ENCODE measurements at places on chromosomes 1 and 21.
A peak's percentile ranks its signal among the peaks of the same experiment; 100 is the strongest.

- H3K4me3 ChIP-seq = no peak overlapping the region
- H3K27me3 ChIP-seq = no peaks in the 10 kb centered on the region
- H3K4me1 ChIP-seq = no peaks in the 10 kb centered on the region
- no peaks in the 10 kb centered on the region for H3K36me3 ChIP-seq
- H3K27ac ChIP-seq = no peak overlapping the region
Measured at GRCh38 chr1:218573925-218574324, 228.8 kb downstream of the TGFB2 start.

GRCh38 chr1:153796786-153797659 is 21.8 kb downstream of the SLC27A3 start:
- H3K4me1 ChIP-seq = no peaks in the 10 kb centered on the region
- H3K4me3 ChIP-seq = no peak overlapping the region
- H3K27ac ChIP-seq = no peak overlapping the region
- DNase-seq = peak; percentile 82
- no peaks in the 10 kb centered on the region for H3K36me3 ChIP-seq

- no peaks in the 10 kb centered on the region for H3K36me3 ChIP-seq
- H3K4me3 ChIP-seq = no peak overlapping the region
- no peak for DNase-seq
- no peaks in the 10 kb centered on the region for H3K4me1 ChIP-seq
- peaks cover 2% of the 10 kb centered on the region for H3K27me3 ChIP-seq
- no peak overlapping the region for H3K27ac ChIP-seq
Measured at GRCh38 chr1:63731117-63732043, 42.4 kb upstream of the ROR1 start.

DNA sequence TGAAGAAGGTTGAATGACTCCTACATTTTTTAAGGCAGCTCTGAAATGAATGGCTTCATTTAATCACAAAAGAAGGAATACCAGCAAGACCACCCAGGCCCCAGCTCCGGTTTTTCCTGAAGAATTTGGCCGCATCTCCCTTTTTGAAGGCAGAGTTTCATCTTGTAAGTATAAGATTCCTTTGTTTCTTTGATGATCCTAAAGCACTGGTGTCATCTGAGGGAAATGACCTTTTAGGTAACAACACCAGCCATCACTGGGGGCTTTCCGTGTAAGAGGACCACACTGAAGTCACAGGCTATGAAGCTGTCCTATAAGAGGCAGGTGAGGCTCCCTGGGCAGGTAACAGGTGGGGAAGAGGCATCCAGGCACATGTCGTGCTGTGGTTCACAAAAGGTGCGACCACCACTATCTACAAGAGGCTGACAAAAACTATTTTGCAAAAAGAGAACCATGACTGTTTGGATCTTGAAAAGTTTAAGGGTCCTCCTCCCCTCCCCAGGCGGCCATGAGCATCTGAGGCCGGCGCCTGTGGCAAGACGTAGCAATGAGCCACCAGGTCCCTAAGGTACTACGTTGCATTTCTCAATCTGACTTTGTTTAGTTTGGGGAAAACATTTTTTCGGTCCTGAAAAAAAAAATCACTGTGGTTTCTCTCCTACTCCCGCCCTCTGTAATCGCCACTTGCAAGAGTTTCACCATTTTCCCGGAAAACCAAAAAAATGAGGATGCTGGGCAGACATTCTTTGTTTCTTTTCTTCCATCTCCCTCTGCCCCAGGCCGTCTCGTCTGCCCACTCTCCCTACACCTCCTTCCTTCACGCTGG is 46.3 kb upstream of the IRF2BP2 start:
- no peak overlapping the region for H3K4me3 ChIP-seq
- DNase-seq = no peak
- no peaks in the 10 kb centered on the region for H3K27me3 ChIP-seq
- no peaks in the 10 kb centered on the region for H3K4me1 ChIP-seq

- no peaks in the 10 kb centered on the region for H3K4me1 ChIP-seq
- no peaks in the 10 kb centered on the region for H3K36me3 ChIP-seq
Measured at GRCh38 chr1:7250176-7250575, 464.9 kb downstream of the CAMTA1 start.

GRCh38 chr1:54549181-54549924 is 1.3 kb downstream of the ACOT11 start:
- H3K4me1 ChIP-seq = no peaks in the 10 kb centered on the region
- no peaks in the 10 kb centered on the region for H3K36me3 ChIP-seq
- no peak overlapping the region for H3K4me3 ChIP-seq
- no peak overlapping the region for H3K27ac ChIP-seq
- DNase-seq = no peak
- H3K27me3 ChIP-seq = no peaks in the 10 kb centered on the region

- H3K27me3 ChIP-seq = no peaks in the 10 kb centered on the region
- no peak for DNase-seq
- H3K27ac ChIP-seq = no peak overlapping the region
- no peak overlapping the region for H3K4me3 ChIP-seq
- H3K4me1 ChIP-seq = peaks cover 8% of the 10 kb centered on the region
Measured at GRCh38 chr21:45623436-45623835, 20.1 kb upstream of the PCBP3 start.

DNA sequence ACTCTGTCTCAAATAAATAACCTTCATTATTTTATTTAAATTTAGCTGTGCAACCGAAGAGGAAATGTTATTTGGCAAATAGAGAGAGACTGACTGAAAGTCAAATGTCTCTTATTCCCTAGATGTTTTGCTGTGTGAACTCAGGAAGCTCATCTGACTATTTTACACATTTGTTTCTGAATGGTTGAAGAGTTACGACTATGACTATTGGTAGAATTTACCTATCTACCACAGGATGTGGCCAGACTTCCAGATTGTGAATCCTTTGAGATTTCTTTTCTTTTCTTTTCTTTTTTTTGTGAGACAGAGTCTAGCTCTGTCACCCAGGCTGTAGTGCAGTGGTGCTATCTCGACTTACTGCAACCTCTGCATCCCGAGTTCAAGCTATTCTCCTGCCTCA is 5.3 kb upstream of the SDE2 start:
- no peaks in the 10 kb centered on the region for H3K36me3 ChIP-seq
- DNase-seq = no peak
- peaks cover 4% of the 10 kb centered on the region for H3K27me3 ChIP-seq
- peaks cover 9% of the 10 kb centered on the region for H3K4me1 ChIP-seq
- H3K27ac ChIP-seq = no peak overlapping the region

DNA sequence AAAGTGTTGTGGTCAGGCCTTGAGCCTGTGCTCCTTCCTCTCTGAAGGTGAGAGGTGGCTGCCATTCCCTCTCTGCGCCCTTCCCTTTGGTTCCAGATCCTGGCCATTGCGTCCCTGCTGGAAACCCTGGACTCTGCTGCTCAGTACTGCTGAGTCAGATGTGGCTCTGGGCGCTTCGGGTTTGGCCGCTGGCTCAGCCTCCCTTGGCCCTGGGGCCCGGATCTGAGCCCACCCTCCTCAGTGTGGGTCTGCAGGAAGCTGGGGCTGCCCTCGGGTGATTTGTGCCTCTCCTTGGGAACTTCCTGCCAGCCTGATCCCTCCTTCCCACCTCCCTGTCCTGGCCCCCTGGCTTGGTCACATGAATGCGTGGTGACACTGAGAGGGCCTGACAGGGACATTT is 32.2 kb downstream of the QSOX1 start:
- no peak overlapping the region for H3K4me3 ChIP-seq
- H3K27me3 ChIP-seq = no peaks in the 10 kb centered on the region
- DNase-seq = no peak
- no peak overlapping the region for H3K27ac ChIP-seq
- no peaks in the 10 kb centered on the region for H3K4me1 ChIP-seq

- H3K27ac ChIP-seq = no peak overlapping the region
- no peaks in the 10 kb centered on the region for H3K4me1 ChIP-seq
- H3K36me3 ChIP-seq = no peaks in the 10 kb centered on the region
- no peak for DNase-seq
- H3K27me3 ChIP-seq = peaks cover 5% of the 10 kb centered on the region
Measured at GRCh38 chr1:212973899-212974298, 23.6 kb downstream of the VASH2 start.

- no peak overlapping the region for H3K4me3 ChIP-seq
- H3K27me3 ChIP-seq = no peaks in the 10 kb centered on the region
Measured at GRCh38 chr21:24590261-24590660, 1017.0 kb downstream of the MRPL39 start.

DNA sequence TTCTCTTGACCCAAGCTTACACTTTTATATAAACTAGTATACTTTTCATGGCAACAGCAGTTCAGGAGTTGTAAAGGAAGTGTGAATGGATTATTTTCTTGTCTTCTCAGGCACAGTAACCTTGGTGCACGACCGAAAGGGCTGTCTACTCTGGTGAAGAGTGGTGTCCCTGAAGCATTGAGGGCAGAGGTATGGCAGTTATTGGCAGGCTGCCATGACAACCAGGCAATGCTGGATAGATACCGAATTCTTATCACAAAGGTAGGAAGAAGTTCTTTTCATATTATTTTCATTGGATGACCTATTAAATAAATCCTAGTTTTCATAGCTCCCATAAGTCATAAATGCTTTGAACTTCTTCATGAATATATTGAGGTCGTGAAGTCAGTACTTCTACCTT is 53.9 kb upstream of the GPR52 start:
- DNase-seq = no peak
- peaks cover 11% of the 10 kb centered on the region for H3K36me3 ChIP-seq
- H3K27me3 ChIP-seq = no peaks in the 10 kb centered on the region
- H3K27ac ChIP-seq = no peak overlapping the region
- no peak overlapping the region for H3K4me3 ChIP-seq
- H3K4me1 ChIP-seq = no peaks in the 10 kb centered on the region

DNA sequence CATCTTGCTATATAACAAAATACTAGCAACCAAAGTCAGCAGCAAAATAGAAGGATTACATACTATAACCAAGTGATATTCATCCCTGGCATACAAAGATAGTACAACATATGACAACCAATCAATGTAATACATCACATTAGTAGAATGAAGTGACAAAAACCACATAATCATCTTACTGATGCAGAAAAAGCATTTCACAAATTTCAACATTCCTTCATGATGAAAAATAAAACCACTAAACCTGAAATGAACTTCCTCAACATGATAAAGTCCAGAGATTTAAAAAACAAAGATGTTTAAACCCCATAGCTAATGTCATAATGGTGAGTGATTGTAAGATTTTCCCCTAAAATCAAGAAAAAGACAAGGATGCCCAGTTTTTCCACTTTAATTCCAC is 18.6 kb downstream of the RO60 start:
- no peak for DNase-seq
- peaks cover 68% of the 10 kb centered on the region for H3K36me3 ChIP-seq
- H3K27me3 ChIP-seq = no peaks in the 10 kb centered on the region
- H3K27ac ChIP-seq = no peak overlapping the region
- no peaks in the 10 kb centered on the region for H3K4me1 ChIP-seq
- no peak overlapping the region for H3K4me3 ChIP-seq

DNA sequence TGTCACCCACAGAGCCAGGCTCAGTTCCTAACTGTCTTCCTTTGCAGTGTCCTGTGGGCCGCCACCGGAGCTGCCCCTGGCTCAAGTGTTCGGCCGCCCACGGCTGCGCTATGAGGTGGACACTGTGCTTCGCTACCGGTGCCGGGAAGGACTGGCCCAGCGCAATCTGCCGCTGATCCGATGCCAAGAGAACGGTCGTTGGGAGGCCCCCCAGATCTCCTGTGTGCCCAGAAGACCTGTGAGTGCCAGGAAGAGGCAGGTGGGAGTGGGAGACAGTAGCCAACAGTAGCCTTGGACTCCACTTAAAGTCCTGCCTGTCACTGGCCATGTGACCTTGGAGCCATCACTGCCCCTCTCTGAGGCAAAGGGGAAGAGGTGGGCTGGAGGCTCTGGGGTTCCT is 16.6 kb downstream of the BCAN start:
- no peak overlapping the region for H3K4me3 ChIP-seq
- H3K27me3 ChIP-seq = peaks cover 4% of the 10 kb centered on the region
- peaks cover 18% of the 10 kb centered on the region for H3K4me1 ChIP-seq
- no peak for DNase-seq

DNA sequence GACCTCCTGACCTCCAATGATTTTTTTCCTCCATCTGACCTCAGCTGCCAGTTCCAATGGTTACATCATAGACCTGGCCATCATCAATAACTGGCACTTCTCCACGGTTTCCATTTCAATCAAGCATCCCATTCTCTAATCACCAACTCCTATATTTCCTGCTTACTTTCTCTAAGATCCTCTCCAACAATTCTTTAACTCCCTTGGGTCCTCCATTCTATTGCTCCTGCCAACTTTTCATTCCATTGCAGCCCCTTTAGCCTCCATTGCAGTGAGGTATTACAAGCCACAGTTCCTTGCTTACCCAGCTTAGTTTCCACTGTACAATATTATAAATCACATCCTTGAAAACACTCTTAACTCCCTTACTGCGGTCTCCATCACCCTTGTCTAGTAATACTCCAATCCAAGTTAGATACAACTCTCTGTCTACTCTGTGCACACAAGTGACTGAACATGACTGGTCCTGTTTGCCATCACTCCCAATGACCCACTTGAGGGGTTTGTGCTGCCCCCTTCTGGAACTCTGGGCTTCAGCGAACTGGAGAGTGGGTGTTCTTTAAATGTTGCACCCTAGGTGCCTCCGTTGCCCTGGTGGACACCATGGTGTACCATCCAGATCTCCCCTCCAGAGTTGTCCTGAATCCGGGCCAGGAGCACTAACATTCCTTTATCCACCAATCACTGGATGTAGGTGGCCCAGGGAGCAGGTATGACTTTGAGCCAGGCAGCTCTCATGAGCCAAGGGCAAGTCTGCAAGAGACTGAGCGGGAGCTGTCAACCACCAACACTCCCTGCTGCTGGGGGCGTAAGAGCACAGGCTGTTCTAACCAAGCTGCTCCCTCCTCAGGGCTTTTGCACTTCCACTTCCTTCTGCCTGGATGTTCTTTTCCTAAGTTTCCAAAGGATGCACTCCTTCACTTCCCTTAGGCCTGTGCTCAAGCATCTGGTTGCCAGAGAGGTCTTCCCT is 3.7 kb upstream of the FNDC7 start:
- DNase-seq = peak; percentile 41
- peaks cover 5% of the 10 kb centered on the region for H3K27me3 ChIP-seq
- no peaks in the 10 kb centered on the region for H3K4me1 ChIP-seq
- H3K36me3 ChIP-seq = no peaks in the 10 kb centered on the region
- no peak overlapping the region for H3K4me3 ChIP-seq

GRCh38 chr1:173064011-173064410 is 13.3 kb upstream of the TNFSF18 start:
- H3K4me3 ChIP-seq = no peak overlapping the region
- H3K36me3 ChIP-seq = no peaks in the 10 kb centered on the region
- no peak for DNase-seq
- H3K27ac ChIP-seq = no peak overlapping the region

DNA sequence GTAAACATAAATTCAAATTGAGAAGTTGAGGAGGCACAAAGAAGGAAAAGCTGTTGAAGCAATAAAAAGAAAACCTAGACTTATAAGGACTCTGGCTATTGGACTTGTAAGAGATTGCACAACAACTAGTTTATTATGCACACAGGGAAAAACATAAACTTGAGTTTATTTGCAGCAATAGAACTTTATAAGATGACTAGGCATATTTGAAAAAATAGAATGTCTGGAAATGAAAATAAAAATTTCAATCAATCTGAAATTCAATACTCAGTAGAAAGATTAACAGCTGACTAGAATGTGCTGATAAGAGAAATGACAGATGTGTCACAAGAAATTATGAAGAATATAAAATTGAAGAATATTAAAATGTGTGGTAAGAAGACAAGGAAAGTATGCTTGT is 505.4 kb upstream of the ZP4 start:
- no peak for DNase-seq
- H3K4me3 ChIP-seq = no peak overlapping the region
- H3K27ac ChIP-seq = no peak overlapping the region
- H3K27me3 ChIP-seq = no peaks in the 10 kb centered on the region
- H3K4me1 ChIP-seq = no peaks in the 10 kb centered on the region
- H3K36me3 ChIP-seq = no peaks in the 10 kb centered on the region
